ENCODE measurements at places on chromosomes 7 and 10.
A peak's percentile ranks its signal among the peaks of the same experiment; 100 is the strongest.

GRCh38 chr7:128284102-128284501 is 43.0 kb downstream of the LEP start:
- no peak for DNase-seq

DNA sequence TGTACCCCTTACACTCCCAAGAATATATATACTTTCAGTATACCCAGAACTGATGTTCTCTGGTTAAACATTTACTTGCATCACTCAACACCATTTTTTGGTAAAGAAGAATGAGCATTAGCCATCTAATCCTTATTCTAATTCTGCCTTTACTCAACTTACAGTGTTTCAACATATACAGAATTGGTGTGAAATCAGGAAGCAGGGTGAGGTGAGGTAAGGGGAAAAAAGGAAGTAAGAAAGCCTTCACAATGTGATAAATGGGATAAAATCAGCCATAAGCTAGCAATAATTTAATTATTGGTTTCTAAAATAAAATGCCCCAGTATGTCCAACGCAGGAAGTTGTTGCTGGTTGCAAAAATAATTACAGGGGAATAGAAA is 605.4 kb downstream of the KCNMA1 start:
- DNase-seq: no peak

GRCh38 chr10:761376-761775 is 71.9 kb upstream of the DIP2C start:
- DNase-seq: no peak

GRCh38 chr7:101781439-101781838 is 36.0 kb upstream of the CUX1 start:
- DNase-seq: no peak

DNA sequence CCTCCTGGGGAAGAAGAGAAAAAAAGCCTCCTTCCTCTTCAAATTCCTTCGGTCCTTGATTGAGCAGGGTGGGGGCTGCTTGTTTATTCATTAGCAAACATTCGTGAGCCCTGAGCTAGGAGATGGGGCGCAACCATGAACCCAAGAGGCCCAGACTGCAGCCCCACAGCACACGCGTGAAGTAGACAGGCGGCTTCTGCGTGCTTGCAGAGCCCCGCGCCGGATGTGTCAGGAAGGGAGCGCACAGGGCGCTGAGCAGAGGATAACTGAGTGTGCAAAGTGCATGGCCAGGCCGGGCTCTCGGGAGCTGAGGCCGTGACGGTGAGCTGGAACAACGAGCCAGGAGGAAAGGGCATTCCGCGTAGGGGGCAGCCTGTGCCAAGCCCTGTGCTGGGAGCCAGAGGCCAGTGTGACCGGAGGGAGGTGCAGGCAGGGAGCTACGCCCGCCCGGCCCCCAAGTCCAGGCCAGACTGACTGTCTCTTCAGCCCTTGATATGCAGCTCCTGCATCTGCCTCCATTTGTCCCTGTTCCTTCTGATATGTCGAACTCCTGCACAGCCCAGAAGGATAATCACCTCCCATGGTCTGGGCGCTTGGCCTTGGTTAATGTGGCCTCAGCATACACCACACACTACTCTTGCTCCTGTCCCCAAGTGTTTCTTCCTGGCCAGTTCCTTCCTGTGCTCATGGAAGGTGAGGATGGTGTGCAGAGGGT is 4.6 kb downstream of the FOXL3 start:
- DNase-seq: no peak

- DNase-seq: no peak
Observed at GRCh38 chr7:24779283-24779655, 22.0 kb upstream of the GSDME start.

- no peak for DNase-seq
Observed at GRCh38 chr7:67438198-67438882, 441.7 kb downstream of the TYW1 start.

DNA sequence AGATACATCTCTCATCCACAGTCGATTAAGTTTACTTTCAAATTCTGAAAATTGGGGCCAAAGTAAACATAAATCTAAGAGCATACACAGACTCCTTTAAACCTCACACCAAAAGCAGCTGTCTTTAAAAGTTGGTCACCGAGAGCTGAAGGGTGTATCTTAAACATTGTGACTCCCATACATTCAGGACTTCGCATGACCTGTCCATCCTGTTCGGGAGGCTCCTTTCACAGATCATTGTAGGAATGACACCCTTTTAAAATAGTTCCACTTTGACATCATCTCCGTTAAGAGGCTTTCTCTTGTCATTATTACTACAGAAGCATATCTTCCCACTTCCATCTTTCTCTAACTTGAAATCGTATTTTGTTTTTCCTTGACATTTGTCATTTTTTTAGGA is 440.0 kb downstream of the DNAJB9 start:
- no peak for DNase-seq

DNA sequence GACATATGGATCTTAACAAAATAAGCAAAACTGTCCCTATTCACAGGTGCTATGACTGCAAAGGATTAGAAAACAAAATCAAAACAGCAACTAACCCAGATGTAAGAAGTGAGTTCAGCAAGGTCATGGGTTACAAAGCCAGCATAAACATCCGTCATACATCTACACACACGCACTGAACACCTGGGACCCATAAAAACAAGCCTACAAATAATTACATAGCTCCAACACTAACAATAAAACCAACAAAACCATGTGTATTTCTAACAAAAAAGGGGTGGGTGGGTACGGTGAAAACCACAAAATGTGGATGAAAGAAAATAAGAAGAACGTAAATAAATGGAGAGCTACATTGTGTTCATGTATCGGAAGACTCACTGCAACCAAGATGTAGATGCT is 256.8 kb downstream of the ELFN1 start:
- DNase-seq: no peak

DNA sequence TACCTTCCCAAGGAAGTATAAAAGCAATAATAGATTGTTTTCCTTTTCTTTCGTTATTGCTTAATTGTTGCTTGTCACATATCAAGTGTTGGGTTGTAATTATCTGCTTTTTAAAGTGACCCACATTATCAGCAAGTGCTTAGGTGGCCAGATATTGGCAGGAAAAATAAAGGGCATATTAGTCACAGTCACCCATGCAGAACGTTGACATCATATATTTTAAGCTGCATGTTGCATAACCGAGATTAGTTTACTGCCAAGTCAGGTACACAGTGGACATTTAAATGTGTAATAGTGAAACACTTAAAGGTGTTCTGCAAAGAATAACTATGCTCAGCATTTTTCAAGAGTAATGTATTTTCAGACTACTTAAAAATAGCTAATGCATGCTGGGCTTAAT is 11.4 kb downstream of the NEBL start:
- DNase-seq: no peak

GRCh38 chr10:123911866-123912265 is 20.3 kb upstream of the CPXM2 start:
- DNase-seq: no peak

DNA sequence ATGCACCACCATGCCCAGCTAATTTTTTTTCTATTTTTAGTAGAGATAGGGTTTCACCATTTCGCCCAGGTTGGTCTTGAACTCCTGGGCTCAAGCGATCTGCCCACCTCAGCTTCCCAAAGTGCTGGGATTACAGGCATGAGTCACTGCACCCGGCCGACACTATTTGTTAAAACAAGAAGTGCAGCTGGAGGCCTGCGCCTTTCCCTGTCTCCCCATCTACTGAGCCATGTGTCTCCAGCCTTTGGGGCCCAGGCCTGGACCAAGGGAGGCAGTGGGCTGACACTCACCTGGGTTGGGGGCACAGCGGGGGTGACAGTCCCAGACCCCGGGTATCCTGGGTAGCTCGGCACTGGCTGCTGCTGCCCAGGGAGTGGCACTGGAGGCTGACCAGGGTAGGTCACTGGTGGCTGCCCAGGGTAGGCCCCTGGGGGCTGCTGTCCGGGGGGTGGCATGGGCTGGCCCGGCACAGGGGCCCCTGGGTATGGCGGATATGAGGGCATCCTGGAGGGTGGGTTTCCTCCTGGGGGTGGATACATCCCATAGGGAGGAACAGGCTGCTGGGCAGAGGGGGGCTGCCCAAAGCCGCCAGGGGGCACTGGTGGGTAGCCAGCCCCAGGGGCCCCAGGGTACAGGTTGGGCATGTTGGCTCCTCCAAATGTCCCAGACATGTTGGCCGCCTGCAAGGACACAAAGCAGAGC is 36.3 kb downstream of the PLAC9 start:
- DNase-seq: peak; percentile 44

DNA sequence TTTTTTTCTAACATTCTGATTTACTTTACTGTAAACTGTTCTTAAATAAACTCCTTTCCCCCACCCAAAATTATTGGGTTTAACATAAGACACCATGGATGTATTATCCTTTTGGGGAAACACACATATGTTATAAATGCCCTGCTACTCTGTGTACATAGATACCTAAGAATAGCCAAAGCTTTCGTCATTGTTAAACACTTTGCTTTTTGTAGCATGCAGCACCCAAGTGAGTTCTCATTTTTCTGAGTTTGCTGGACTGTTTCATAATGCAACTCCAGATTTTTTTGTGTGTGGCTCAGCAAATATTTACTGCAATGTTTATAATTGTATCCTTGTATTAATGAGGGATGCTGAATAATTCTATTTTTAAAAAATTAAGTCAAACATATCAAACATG is 86.9 kb downstream of the VTI1A start:
- DNase-seq: no peak

DNA sequence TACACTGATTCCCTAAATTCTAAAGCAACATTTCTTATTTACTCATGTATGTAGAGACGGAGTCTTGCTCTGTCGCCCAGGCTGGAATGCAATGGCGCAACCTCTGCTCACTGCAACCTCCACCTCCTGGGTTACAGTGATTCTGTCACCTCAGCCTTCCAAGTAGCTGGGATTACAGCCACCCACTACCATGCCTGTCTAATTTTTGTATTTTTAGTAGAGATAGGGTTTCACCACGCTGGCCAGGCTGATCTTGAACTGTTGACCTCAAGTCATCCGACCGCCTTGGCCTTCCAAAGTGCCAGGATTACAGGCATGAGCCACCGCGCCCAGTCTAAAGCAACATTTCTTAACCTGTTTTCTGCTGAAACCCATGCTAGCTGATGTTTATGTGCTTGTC is 227.6 kb upstream of the PLXDC2 start:
- DNase-seq: no peak

DNA sequence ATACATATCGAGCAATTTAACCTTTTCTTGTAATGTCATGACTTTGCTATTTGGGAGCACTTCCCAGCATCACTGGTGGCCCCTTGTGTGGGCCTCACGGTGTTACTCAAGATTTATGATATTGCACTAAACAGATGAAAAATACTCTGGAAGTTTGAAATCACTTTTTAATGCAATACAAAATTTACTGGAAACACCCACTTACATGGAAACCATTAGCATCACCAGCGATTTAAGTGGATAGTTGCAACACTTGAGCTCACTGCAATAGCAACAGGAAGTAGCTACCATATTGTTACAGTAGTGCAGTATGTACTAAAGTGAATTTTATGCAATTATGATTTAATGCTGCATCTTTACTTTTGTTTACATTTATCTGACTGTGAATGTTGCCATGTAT is 184.4 kb downstream of the MDFIC start:
- DNase-seq: no peak

DNA sequence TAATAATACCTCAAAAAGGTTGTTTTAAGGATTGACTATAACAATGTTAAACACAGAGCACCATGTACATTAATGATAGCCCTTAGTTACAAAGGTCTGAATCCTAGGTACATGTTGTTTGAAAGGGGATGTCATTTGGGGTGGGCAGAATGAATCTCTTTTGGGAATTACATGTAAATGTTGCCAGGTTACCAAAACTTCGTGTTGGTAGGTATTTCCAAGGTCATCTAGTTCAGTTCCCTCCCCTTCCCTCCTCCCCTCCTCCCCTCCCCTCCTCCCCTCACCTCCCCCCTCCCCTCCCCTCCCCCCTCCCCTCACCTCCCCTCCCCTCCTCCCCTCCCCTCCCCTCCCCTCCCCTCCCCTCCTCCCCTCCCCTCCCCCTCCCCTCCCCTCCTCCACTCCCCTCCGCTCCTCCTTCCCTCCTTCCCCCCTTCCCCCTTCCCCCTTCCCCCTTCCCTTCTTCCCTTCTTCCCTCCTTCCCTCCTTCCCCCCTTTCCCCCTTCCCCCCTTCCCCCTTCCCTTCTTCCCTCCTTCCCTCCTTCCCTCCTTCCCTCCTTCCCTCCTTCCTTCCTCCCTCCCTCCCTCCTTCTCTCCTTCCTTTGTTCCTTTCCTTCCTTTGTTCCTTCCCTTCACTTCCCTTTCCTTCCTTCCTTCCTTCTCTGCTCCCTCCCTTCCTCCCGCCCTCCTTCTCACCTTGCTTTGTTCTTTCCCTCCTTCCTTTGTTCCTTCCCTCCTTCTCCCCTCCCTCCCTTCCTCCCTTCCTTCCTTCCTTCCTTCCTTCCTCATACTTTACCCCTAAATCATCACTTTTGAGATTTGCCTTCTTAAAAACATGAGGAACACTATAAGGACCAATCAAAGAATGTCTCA is 8.1 kb downstream of the VTI1A start:
- no peak for DNase-seq

DNA sequence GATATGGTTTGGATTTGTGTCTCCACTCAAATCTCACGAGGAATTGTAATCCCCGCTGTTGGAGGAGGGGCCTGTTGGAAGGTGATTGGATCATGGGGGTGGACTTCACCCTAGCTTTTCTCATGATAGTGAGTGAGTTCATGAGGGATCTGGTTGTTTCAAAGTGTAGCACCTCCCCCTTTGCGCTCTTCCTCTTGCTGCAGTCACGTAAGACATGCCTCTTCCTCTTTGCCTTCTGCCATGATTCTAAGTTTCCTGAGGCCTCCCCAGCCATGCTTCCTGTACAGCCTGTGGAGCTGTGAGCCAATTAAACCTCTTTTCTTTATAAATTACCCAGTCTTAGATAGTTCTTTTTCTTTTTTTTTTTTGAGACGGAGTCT is 17.1 kb downstream of the CDNF start:
- DNase-seq: no peak

GRCh38 chr10:16425449-16425848 is 11.4 kb upstream of the PTER start:
- no peak for DNase-seq

- no peak for DNase-seq
Observed at GRCh38 chr7:132856416-132856815, 225.5 kb downstream of the CHCHD3 start.

GRCh38 chr7:45660901-45661211 is 86.7 kb downstream of the ADCY1 start:
- no peak for DNase-seq

- DNase-seq: no peak
Observed at GRCh38 chr7:71560354-71560995, 428.5 kb downstream of the GALNT17 start.

DNA sequence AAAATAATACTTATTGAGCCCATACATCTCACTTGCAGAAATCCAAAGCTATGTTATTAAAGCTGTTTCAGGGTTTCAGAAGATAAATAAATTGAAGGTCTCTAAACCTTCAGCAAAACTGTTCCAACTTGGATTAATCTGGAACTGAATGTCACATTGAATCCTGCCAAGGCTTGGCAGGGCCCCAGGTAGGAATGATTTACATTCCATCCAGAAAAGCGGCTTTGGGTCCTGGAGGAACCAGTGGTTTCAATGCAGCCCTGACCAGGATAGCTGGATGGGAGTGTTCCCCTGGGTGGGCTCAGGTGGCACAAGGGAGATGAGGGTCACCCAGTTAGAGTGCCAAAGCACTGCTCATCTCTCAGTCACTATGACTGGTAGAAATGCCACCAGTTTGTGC is 37.0 kb upstream of the TMEM72 start:
- DNase-seq: no peak

GRCh38 chr7:68250143-68250542 is 1253.5 kb downstream of the TYW1 start:
- no peak for DNase-seq
